Tibial nerve (tissue), 4 donors: ENCODE measurements at places on chromosomes 3 and 15. TPM values are rescaled to one million over a fixed set of nuclear protein-coding genes. Genes with fewer than 3 reads are reported as not detected.

GRCh38 chr15:101709466-101709865, 14.8 kb downstream of the TARS3 start:
- DNase-seq: no peak

GRCh38 chr3:109265295-109265694, 51.0 kb downstream of the DPPA2 start:
- no peak for DNase-seq

DNA sequence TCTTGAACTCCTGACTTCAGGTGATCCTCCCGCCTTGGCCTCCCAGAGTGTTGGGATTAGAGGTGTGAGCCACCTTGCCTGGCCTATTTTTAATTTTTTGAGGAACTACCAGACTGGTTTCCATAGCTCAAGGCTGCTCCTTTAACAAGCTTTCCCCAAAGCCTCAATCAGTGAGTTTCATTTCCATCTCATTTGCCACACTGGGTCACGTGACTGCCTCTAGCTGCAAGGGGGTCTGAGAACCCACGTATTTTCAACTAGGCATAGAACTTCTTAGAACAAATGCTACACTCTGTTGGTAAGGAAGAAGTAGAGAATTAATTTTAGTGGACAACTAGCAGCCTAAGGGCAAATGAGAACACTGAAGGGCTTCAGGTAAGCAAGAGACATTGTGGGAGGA, 3.1 kb upstream of the CD276 start:
- DNase-seq: no peak

DNA sequence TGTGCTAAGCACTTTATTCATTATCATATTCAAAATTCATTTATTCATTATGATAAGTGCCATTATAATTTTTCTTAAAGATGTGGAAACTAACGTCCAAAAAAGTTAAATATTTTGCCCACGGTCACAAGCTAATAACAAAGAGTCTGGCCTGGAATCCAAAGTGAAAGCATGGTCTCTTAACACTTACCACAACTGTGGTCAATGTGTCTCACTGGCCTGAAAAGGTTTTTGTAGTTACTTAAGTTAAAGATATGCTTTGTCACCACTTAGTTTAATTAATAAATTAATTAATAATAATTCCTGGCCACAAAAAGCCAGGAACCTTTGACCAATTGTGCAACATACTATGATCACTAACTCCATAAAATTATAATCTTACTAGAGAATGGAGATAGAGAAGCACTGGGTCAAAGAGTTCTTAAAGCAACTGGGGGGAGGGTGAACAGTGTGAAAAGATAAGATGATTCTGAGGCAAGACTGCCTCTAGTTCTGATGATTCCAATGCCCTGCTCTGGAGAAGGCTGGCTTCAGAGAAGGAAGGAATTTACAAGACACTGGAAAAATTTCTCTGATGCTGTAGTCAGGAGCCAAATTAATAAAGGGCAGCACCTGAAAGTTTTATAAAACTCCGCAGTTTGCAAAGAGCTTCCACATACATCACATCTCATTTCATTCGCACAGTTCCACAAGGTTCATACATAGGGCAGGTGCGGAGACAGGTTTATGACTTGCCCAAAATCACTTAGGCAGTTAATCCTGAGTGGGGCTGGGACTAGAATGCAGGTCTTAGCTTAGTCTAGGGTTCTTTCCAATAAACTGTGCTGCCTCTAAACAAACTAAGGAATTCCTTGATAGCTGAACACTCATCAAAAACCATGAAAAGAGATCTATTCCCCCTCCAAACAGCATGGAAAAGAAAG, 32.5 kb downstream of the NPTN start:
- no peak for DNase-seq

DNA sequence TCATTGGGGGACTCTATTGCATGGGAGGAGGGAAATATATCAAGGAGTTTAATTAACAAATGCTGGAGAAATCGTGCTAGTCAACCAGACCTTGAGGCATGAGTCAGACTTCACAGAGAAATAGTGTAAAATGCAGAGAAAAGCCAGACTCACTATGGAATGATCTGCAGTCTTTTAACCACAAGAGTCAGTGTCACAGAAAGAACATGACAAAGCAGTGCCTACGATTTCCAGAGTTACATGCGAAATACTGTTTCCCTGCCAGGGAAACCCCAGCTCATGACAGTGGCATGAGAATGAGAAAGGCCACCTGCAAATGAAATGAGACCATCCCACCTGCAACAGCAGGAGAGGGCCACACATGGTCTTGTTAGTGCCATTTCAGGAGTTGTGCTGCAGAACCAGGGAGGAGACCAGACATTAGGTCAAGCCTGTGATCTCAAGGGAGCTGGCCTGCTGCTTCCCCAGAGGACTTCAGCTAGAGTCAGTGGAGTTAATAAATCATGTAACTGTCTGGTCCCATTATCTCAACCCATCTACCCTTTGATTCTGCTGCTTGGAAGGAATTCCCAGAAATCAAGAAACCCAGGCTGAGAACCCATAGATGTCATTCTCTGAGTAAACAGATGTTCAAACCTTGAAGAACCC, 79.0 kb downstream of the ERC2 start:
- DNase-seq: no peak

DNA sequence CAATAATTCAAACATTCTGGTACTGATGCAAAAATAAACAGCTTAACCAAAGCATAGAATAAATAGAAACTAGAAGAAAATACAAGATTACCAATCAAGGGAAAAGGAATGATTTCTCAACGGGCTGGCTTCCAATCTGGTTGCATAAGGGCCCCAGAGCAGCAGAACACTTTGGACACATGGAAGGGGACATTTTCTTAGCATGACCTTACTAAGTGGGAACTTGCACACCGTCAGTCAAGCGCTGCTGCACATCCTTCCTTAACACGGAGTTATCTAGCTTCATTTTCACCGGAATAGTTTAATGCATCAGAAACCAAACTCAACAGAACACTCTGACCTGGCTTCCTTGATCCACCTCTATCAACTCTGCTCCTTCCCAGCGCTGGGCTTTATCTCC, 388.5 kb downstream of the VPS13C start:
- peak; percentile 45 for DNase-seq

GRCh38 chr3:127079211-127079610, 96.3 kb downstream of the PLXNA1 start:
- DNase-seq: no peak

GRCh38 chr3:167930453-167930852, 165.3 kb downstream of the GOLIM4 start:
- no peak for DNase-seq

DNA sequence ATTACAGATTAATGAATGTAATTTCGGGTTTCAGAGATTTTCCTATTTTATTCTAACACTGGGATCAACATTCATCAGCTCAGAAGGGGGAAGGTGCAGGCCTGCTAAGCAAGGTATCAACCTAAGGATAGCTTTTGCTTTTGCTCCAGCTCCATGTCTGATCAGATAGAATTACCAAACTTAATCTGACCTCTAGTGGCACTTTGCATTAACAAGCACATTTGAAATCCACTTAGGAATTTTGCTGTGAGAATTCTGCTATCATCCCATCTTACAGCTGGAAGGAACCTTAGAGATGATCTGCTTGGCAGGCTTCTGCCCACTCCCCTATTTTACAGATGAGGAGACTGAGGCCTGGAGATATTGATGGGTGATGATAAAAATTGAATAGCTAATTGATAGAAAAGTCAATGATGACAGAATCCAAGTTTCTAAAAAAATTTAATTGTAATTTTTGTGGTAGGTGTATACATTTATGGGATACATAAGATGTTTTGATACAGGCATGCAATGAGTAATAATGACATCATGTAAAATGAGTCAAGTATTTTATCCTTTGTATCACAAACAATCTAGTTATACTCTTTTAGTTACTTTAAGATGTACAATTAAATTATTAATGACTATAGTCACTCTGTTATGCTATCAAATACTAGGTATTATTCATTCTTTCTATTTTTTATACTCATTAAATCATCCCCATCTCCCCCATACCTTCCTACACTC, 209.2 kb upstream of the ZPLD1 start:
- no peak for DNase-seq

MEX3B gene
- total RNA-seq: 0.30 TPM
